ENCODE measurements at places on chromosomes 4 and X. TPM values are rescaled to one million over a fixed set of nuclear protein-coding genes. Genes with fewer than 3 reads are reported as not detected.

DNA sequence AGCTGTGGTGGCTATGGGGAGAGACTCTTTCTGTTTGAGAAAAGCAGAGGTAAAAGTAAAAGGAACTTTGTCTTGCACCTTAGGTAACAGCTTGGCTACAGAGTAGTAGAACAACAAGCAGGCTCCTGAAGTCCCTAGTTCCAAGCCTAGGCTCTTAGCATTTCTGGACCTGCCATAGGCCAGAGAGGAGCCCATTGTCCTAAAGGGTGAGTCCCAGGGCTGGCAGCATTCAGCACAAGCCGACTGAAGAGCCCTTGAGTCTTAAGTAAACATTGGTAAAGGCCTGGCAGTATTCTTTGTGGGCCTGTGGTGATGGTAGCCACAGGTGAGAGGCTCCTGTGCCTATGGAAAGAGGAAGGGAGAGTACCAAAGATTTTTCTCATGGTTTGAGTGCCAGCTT, 38.2 kb downstream of the CSN3 start:
- no peak for DNase-seq

KCND1 gene
- 2.5 TPM for total RNA-seq

PF4V1 gene
- not detected for total RNA-seq

- no peak for DNase-seq
These were observed 37.6 kb downstream of the SEPTIN11 start for GRCh38 chr4:76987153-76987591.

DNA sequence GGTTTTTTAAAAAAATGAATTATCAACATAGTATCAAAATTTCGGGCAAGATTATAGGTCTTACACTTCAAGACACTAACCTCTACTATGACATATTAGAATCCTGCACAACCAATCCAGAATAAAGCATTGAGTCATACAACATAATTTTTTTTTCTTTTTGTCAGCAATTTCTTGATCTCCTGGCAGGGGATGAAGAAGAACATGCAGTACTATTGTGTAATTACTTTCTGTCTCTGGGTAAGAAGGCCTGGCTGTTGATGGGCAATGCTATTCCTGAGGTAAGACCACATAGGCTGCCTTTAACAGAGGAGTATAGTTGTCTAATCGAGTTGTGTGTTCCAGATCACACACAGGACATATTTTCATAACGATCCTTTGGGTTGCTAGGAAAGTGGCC, 67.5 kb downstream of the FBXL5 start:
- DNase-seq: no peak

DCX gene
- total RNA-seq: not detected

- DNase-seq: no peak
These were observed 297.2 kb downstream of the HS3ST1 start for GRCh38 chr4:11131491-11131890.

DNA sequence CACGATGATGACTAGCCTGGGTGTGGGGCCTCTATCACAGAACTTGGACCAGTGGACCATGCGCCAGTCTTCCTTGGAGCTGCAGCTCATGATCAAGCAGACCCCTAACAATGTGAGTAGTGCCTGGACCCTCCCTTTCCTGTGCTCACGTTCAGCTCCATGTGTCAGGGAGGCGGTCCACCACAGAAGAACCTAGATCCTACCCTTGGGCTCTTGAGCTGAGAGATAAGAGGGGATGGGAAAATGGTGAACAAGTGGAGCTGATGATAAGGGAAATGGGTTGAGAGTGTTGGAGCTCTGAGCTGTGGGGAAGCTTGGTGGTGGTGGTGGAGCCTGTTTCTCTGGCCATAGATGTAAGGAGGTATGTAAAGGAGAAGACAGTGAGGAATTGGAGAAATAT, 13.1 kb downstream of the MED12 start:
- no peak for DNase-seq

MAGEC2 gene
- total RNA-seq: not detected

- DNase-seq: no peak
These were observed 188.4 kb upstream of the MBNL3 start for GRCh38 chrX:132677233-132677716.

GRCh38 chr4:109238746-109239145, 63.7 kb downstream of the COL25A1 start:
- no peak for DNase-seq

- DNase-seq: no peak
These were observed 156.6 kb downstream of the GATB start for GRCh38 chr4:151604238-151604637.

DNA sequence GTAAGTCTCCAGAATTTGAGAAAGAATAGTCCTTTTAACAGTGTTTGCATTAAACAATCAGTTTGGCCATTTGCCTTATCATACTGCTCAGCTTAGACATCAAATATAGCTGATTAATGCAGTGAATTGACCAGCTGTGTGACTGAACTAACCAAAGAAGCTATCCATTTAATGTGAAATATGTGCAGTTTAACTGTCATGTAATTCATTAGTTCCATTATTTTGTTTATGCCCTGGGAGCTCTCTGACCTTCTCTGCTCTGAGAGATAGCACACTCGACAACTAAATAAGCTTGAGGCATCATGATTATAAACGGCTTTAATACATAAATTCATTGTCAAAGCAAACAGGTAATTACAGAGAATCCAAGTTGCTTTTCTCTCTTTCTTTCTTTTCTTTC, 324.3 kb upstream of the PCDH7 start:
- no peak for DNase-seq

PLK4 gene
- 1.7 TPM for total RNA-seq

DNA sequence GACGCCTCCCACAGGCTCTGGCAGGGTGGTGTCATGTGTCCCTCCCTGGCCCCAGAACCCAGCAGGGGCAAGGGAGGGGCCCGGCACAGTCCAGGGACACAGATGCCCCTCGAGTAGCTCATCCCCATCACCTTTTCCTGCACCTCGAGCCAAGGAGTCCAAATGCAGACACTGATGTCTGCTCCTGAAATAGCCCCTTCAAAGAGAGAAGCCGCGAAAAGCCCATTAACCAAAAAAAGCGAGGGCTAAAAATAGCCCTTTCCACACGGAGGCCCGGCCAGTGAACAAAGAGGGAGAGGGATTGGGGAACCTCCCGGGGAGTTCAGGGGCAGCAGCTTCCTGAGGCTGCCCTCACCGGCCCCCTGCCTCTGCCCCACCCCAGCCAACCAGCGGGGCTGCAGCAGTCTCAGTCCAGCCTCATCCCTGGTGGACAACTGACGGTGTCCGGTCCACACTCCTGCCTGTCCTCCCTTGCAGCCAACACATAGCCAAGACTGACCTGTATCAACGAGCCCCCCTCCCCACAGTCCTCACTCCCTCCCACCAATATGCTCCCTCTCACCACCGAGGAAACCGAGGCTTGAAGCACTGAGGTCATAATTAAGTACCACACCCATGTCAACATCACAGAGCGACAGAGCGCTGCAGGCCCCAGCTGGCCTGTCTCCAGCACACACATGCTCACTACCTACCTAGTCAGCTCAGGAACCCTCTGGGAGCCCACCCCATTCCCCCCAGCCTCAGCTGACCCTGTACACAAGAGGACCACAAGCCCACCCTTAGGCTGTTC, 23.9 kb downstream of the WDR1 start:
- DNase-seq: no peak

DNA sequence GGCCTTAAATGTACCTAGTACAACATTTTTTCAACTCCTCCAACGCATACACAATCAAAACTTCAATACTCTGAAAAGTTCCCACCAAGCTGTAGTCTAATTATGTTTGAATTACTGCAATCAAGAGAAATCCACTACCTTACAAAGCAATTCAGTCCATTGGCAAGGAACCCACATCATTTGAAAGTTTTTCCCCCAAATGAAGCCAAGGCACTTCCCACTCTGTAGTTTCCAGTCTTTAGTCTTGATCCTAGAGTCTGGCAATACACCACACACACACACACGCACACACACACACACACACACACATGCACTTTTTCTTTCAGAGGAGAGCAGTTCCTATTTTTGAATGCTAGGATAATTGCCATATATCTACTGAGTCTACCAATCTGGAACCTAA, 79.6 kb downstream of the ANTXR2 start:
- no peak for DNase-seq

GRCh38 chr4:26272654-26273615, 47.9 kb upstream of the RBPJ start:
- no peak for DNase-seq

GPR82 gene
- total RNA-seq: 0.09 TPM

TGIF2LX gene
- total RNA-seq: not detected

DNA sequence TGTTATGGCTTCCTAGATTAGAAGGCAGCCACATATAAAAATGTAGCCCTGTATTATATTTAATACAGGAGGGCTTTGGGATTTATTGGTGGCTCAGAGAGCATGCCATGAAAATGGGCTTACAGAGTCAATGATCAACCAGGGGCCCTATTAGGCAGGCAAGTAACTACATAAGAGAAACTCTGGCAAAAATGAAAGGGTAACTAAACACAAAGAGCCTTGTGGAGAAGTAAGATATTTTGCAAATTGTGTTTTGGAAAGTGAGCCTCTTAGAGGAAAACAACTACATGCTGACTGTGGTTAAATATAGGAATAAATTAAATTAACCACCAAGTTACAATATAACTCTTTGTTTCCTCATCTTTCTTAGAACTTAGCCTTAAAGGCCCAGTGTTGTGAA, 5.5 kb downstream of the SAT1 start:
- no peak for DNase-seq

AREG gene
- total RNA-seq: 0.76 TPM

MAGEH1 gene
- 37.0 TPM for total RNA-seq

FAM47E gene
- total RNA-seq: 2.5 TPM

GRCh38 chrX:49059681-49060085, 884 bp downstream of the CCDC120 start:
- DNase-seq: no peak

SCD5 gene
- total RNA-seq: 50.6 TPM

DNA sequence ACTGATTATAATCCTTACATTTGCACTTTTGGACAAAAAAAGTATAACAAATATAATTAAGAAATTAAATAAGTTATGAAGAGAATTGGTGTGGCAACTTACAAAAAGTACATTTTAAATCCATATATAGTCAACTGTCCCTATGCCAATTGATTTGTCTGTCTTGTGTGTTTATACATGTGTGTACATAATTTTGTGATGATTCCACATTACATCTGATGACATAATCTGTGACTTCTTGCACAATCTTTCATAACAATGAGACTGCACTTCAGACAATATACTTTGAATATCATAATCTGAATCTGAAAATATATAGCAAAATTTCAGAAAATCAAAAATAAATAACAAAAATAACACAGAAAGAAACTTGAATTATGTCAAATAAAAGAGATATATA, 953.4 kb downstream of the FAT4 start:
- DNase-seq: no peak

- no peak for DNase-seq
These were observed 73.9 kb downstream of the GC start for GRCh38 chr4:71709961-71710360.

DNA sequence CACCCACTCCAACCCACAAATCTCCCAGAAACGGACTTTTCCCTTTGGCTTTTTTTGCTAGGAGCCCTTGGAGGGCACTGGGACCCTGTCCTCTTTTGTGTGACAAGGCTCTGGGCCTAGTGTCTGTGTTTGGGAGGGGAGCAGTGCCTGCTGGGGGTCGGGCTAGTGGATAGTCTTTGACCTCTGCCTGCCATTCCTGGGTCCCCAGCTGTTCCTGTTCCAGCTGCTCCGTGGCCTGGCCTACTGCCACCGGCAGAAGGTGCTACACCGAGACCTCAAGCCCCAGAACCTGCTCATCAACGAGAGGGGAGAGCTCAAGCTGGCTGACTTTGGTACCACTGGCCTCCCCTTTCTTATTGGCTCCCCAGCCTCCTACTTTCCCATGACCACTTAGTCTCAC, 6.7 kb upstream of the USP11 start:
- no peak for DNase-seq

RAI2 gene
- 25.7 TPM for total RNA-seq

DNA sequence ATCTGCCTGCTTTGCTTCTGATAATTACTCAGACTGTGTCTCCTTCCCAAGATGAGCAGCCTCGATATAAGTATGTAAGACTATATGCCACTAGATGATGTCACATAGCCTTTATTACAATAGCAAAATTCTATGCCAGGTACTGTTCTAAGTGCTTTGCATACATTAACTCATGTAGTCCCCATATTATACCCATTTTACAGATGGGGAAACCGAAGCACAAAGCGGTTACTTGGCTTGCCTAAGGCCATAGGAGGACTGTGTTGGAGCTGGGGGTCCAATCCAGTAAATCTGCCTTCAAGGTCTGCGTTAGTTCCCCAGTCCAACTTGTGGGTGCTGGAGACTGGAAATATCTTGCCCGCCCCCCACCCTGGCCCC, 826 bp upstream of the SCML1 start:
- DNase-seq: no peak

- DNase-seq: no peak
These were observed 34.3 kb downstream of the SHROOM4 start for GRCh38 chrX:50779694-50780093.

- no peak for DNase-seq
These were observed 175.8 kb downstream of the GC start for GRCh38 chr4:71607780-71608677.

GRCh38 chrX:153525451-153525850, 8.0 kb downstream of the ATP2B3 start:
- no peak for DNase-seq

DNA sequence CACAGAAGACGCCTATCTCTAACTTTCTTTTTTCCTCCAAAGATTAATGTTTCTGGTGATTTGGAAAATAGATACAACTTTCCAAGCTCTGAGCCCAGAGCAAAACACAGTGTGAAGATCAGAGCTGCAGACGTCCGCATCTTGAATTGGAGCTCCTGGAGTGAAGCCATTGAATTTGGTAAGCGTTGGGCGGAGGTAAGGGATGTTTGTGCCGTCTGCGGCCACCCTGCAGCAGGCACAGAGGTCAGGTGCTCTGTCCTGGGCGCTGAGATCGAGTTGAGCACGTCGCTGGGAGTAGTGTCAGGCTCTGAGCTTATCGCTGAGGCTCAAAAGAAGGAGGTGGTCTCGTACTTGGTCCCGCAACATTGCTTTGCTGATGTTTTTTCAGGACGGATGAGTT, 31.8 kb downstream of the CSF2RA start:
- no peak for DNase-seq

DNA sequence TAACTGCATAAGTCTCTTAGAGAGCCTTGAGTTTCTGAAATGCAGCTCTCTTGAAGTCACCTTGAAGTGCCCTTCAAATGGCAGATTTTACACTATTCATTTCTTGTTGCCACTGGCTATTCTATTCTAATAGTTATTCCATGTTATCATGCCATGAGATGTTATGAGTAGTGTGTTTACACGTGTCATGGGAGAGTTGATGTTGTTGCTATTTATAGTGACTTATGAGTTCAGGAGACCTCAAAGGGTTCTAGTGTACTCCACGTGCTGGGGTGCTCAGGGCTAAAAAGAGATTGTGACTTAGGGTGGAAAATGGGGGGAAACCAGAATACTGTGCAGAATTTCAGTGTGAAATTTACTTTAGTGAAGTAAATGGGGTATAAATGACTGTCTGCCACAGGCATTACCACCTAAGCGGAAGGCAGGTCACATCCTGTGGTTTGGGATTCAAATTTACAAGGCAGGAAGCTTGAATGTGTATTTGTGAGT, 77.1 kb upstream of the SLC4A4 start:
- no peak for DNase-seq

DNA sequence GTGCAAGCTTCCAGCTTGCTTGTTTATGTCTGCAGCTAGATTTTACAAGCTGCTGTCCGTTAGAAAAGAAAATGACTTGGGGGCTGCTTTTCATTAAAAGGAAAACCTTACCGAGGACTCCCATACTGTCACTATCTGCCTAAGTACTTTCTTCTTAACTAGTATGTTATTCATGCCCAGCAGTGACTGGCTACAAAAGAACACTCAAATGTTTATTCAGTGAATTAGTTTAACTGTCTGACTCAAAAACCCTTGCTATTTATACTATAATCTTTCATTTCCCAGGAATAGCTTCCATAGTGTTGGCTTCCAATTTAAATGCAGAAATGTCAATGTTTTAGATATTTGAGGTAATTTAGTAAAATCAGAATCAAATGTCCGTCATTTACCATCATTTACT, 164.9 kb downstream of the DTHD1 start:
- no peak for DNase-seq
